ENCODE measurements at places on chromosomes 5 and 9.

- DNase-seq, result no peak
These were observed 269.4 kb downstream of the CWC27 start for GRCh38 chr5:65037831-65038815.

- no peak for DNase-seq
These were observed 41.5 kb downstream of the SH3PXD2B start for GRCh38 chr5:172412724-172413286.

GRCh38 chr9:129273941-129274684 lies 96.1 kb upstream of the IER5L start:
- DNase-seq, result no peak

DNA sequence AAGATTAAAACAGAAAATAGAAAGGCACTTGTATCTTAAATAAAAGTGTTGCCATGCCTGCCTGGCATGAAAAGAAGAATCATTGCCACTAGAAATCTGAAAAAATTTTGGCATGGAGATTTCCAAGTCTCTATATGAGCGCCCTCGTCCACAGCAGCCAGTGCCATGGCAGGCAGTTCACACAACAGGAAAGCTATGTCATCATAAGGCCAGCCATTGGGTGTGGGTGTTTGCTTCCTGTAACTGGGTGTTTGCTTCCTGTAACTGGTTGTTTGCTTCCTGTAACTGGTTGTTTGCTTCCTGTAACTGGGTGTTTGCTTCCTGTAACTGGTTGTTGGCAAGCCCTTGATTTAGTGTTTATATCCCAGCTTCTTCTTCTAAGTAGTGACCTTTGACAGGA lies 446.7 kb downstream of the IRX1 start:
- no peak for DNase-seq

DNA sequence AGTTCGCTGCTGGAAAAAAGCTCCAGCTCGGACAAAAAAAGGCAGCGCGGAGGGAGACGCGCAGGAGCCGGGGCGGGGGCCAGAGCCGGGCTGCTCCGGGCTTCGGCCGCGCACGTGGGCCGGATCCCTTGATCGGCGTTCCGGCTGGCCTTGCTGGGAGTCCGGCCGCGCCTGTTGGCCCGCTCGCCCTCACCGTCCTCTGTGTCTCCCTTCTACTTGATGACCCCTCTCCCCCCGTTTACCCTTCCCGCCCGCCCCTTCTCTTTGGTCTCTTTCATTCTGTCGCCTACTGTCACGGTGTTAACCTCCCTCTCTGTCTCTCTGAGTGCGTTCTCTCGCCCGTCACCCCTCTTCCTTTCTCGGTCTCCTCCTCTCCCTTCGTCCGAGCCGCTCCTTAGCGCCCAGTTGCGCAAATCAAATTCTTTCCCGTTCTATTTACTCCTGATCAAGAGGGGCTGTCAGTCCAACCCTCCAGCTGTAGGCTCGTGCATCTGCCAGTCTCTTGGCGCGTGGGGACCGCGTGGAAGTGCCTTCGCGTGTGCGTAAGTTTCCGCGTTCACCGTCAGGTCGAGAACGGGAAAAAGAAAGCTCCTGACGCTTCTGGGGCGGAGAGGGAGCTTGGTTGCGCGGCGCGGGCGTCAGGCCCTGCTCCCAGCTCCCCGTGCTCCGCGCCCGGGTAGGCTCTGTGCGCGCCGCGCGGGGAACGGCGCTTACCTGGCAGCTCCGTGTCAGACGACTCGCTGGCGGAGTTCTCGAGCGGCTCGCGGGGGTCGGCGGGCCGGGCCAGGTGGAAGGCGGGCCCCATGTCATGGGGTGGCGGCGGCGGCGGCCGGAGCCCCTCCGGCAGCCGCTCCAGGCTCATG lies 798 bp downstream of the PITX1 start:
- DNase-seq, result no peak

GRCh38 chr5:67030289-67031056 lies 166.1 kb downstream of the CD180 start:
- no peak for DNase-seq

DNA sequence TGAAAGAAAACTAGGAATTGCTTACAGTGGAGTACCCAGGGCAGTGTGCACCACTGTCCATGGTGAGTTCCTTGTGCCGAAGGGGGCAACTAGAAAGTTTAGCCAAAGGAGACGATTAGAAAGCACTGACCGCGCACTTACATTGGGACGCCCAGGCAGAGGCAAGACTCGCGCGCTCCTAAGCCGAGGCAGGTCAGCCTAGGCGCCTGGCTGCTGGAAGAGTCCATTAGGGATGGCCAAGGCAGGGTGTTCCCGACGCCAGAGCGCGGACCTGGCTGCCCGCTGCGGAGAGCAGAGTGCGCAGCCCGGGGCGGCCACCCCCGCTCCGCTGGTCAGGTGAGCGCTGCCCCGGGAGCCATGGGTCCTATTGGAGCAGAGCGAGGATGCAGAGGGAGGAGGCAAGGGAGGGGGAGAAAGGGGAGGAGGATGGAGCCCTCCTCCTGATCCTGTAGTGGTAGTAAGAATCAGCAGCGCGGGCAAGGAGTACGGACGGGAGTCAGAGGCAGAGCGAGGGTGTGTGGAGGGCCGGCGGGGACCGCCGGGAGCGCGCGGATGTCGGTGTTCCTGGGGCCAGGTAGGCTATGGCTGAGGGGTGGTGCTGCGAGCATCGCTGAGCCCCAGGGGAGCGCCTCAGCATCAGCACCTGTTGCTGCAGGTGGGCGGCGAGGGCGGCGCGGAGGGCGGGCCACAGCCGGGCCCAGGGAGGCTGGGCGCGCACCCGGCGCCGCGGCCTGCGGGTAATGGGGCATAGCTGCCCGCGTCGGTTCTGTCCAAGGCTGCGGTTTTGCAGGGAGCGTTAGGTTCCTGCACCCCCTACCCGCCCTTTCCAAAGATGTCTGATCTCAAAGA lies at the start of gene ADGRV1:
ADGRV1 (plus strand) TSS at position 454 of the 849 bp plus-strand sequence; CDS start at position 553, 99 bp downstream.
- no peak for DNase-seq

- no peak for DNase-seq
These were observed 715.5 kb downstream of the CETN3 start for GRCh38 chr5:89694026-89694550.

Measured in activated CD4-positive, alpha-beta T cell treated with anti-CD3 and anti-CD28 coated beads, Interleukin-2, amount 50 U/mL, for 24 hours (primary cell).